Endothelial cell of umbilical vein (primary cell): ENCODE measurements at places on chromosomes 16 and 17. TPM values are rescaled to one million over a fixed set of nuclear protein-coding genes. Genes with fewer than 3 reads are reported as not detected.

DNA sequence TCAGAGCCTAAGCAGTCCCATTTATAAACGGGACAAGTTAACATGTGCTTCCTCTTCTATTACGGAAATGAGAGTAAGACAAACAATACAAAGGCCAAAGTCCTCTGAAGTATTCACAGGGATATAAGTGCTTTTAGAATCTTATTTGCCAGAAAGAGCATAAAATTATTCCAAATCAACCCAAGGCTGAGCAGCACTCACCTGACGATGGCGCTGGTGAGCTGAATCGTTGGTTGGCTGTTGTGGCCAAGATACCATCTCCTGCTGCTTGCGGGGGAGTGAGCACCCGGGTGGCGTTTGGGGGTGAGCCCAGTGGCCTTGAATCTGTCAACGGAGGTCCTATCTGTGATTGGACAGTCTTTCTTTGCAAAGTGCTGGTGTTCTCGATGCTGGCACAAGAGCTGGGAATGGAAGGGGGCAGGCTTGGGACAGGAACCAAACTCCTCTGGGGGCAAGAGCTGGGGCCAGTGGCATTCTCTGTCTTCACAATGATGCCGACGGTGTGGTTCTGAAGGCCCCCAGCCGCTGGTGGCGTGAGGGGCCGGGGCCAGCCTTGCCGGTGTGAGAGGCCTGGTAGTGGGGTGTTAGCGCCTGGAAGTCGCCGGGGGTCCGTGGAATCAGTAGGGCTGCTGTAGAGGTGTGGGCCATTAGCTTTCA lies 9.5 kb upstream of the DHRS13 start:
- H3K4me1 ChIP-seq = peaks cover 21% of the 10 kb centered on the region
- H3K27ac ChIP-seq = no peak overlapping the region
- H3K36me3 ChIP-seq = peaks cover 61% of the 10 kb centered on the region

- DNase-seq = no peak
- H3K27ac ChIP-seq = no peak overlapping the region
- H3K36me3 ChIP-seq = no peaks in the 10 kb centered on the region
- no peaks in the 10 kb centered on the region for H3K4me1 ChIP-seq
Observed at GRCh38 chr17:37322106-37322505, 53.7 kb upstream of the C17orf78 start.

- H3K4me3 ChIP-seq = no peak overlapping the region
- no peaks in the 10 kb centered on the region for H3K27me3 ChIP-seq
- peaks cover 2% of the 10 kb centered on the region for H3K4me1 ChIP-seq
- no peak for DNase-seq
Observed at GRCh38 chr17:81735264-81736102, 23.4 kb downstream of the SLC25A10 start.

DNA sequence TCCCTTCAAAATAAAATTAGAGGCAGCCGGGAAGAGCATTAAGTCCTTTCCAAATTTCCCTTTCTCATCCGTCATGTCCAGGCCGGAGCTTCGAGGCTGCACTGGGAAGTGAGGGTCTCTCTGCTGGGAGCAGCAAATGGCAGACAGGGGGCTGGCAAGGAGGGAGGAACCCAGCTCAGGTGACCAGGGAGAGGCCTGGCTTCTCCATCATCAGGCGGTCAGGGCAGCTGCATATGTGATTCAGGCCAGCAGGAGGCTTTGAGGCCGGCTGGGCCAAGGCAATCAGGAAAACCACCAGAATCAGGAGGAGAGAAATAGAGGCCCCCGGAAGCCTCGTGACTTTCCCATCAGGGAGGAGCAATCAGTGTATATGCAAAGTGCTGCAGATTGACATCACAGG lies 85.0 kb upstream of the RPL38 start:
- no peaks in the 10 kb centered on the region for H3K4me1 ChIP-seq
- H3K27me3 ChIP-seq = no peaks in the 10 kb centered on the region
- H3K27ac ChIP-seq = no peak overlapping the region
- DNase-seq = no peak
- no peak overlapping the region for H3K4me3 ChIP-seq
- no peaks in the 10 kb centered on the region for H3K36me3 ChIP-seq

DNA sequence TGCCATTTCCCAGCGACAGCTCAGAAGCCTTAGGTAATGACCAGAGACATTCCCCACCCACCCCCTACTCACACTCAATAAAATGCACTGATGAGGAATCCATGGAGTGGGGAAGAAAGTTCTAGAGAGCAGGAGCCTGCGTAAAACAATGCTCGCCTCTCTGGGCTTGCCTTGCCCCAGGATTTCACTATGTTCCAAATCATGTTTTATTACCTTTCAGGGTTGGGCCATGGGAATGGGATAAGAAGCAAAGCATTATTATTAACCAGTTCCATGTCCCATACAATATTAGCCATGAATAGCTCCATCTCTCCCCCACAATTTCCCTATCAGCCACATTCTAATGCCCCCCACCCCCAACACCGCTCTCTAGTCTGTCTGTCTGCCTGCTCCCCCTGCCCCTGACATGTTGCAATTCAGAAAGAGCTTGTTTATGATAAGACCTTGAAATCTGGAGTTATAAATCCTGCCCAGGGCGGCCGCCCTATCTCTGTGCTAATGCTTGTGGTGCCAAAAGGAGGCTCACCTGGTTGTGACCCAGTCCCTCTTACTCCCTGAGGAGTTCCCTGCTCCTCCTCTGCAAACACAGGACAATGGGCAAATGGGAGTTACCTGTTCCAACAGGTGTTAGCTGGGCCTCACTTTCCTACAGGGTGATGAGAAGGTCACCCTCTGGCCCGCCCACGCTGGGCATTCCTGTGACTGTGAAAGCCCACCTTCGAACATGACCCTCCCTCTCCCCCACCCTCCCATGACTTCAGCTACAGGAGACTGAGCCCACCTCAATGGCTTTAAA lies 28.0 kb upstream of the DDX52 start:
- H3K36me3 ChIP-seq = no peaks in the 10 kb centered on the region
- H3K27me3 ChIP-seq = peaks cover 3% of the 10 kb centered on the region
- H3K4me3 ChIP-seq = no peak overlapping the region

DNA sequence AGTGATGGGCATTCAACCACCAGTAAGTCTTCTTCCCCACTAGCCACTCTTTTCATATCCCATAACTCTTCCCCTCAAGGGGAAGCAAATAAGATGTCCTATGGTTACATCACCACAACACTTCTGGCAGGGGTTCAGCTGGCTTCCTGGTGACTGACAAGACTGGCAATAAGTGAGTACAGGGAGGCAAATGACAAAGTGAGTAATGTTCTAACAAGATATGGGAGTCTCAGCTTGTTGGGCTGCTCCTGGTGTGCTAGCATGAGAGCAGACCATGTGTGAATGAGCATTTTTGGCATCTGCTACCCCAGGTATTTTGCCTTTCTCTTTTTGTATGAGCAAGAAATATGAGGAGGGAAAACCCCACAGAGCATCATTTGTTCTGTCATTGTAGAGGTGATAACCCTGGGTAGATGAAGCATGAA lies 9.9 kb downstream of the TMIGD1 start:
- no peaks in the 10 kb centered on the region for H3K4me1 ChIP-seq
- peaks cover 2% of the 10 kb centered on the region for H3K27me3 ChIP-seq
- H3K4me3 ChIP-seq = no peak overlapping the region
- H3K27ac ChIP-seq = no peak overlapping the region
- peak; percentile 40 for DNase-seq

GRCh38 chr17:58402047-58402446 lies 15.3 kb downstream of the RNF43 start:
- H3K27ac ChIP-seq = no peak overlapping the region
- no peak overlapping the region for H3K4me3 ChIP-seq
- no peaks in the 10 kb centered on the region for H3K36me3 ChIP-seq
- no peaks in the 10 kb centered on the region for H3K4me1 ChIP-seq
- H3K27me3 ChIP-seq = peaks cover 25% of the 10 kb centered on the region
- DNase-seq = no peak

GRCh38 chr17:50114849-50115357 lies 15.1 kb downstream of the SAMD14 start:
- no peaks in the 10 kb centered on the region for H3K4me1 ChIP-seq
- H3K27ac ChIP-seq = no peak overlapping the region
- H3K36me3 ChIP-seq = peaks cover 4% of the 10 kb centered on the region
- H3K4me3 ChIP-seq = no peak overlapping the region
- DNase-seq = peak; percentile 68
- no peaks in the 10 kb centered on the region for H3K27me3 ChIP-seq

DNA sequence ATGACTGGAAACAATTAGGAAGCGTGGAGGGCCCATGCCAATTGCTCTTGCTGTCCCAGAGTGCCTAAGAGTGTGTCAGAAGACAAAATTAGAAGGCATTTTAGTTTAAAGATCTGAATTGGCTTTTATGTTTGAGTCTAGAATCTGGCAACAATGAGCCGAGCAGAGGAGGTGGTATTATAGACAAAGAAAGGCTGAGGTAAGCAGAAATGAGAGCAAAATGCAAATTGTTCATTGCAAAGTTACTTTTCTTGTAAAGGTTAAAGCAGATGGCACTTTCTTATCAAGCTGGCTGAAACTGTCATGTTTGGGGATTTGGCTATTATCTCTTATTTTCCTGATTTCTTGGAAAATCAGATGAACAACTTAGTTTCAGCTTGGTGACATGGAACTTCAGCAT lies 3.3 kb downstream of the MYL4 start:
- DNase-seq = no peak
- no peak overlapping the region for H3K27ac ChIP-seq
- no peaks in the 10 kb centered on the region for H3K36me3 ChIP-seq
- no peaks in the 10 kb centered on the region for H3K27me3 ChIP-seq

- DNase-seq = no peak
- no peak overlapping the region for H3K27ac ChIP-seq
- H3K4me1 ChIP-seq = peaks cover 2% of the 10 kb centered on the region
- no peaks in the 10 kb centered on the region for H3K36me3 ChIP-seq
- H3K4me3 ChIP-seq = no peak overlapping the region
- H3K27me3 ChIP-seq = no peaks in the 10 kb centered on the region
Observed at GRCh38 chr16:89467382-89467781, 23.0 kb downstream of the ANKRD11 start.

DNA sequence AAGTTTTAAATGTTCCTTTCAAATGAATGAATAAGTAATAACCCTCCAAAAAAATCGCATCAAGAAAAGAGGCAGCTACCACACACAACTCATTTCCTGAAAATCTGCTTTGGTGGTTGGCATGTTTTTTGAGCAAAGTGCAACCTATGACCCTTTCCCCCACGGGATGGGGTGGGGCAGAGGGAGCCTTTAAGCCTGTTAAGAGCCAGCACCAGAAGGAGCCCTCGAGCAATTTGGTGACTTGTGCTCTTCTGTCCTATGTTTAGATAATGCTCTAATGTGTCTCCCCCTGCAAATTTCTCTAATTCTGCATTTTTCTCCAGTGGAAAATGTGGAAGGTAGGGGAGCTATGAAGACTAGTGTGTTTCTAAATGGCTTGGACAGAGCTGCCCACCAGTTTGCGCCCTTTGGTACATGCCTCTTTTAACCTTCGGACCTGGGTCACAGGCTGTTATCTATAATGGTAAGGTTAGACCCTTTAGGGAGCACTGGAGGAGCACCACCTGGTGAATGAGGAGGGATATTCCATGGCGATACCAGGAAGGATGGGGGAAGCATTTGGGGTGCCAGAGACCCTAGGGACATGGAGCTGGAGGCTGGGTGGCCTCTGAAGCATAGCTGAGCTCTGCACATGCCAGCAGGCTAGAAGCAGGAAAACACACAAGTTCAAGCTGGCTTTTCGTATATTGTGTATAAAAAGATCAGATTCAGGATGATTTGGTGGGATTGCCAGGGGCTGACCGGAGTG lies 1.6 kb downstream of the PYCARD start:
- no peaks in the 10 kb centered on the region for H3K27me3 ChIP-seq
- no peak for DNase-seq
- peaks cover 5% of the 10 kb centered on the region for H3K36me3 ChIP-seq
- no peak overlapping the region for H3K4me3 ChIP-seq
- H3K27ac ChIP-seq = no peak overlapping the region
- peaks cover 4% of the 10 kb centered on the region for H3K4me1 ChIP-seq

- no peak overlapping the region for H3K27ac ChIP-seq
- no peaks in the 10 kb centered on the region for H3K27me3 ChIP-seq
- H3K4me3 ChIP-seq = no peak overlapping the region
- no peaks in the 10 kb centered on the region for H3K4me1 ChIP-seq
- DNase-seq = peak; percentile 19
- no peaks in the 10 kb centered on the region for H3K36me3 ChIP-seq
Observed at GRCh38 chr16:1102921-1103635, 7.0 kb upstream of the C1QTNF8 start.

Gene CDK3
- polyA plus RNA-seq = 8.7 and 9.7 TPM in 2 replicates

Gene TP53TG3F
- polyA plus RNA-seq = not detected in 2 replicates

Gene KLHL10
- polyA plus RNA-seq = 0.10 TPM in 1 of 2 replicates, not detected in the other

Gene TCAP
- polyA plus RNA-seq = 0.46 and 0.51 TPM in 2 replicates

Gene XAF1
- polyA plus RNA-seq = 3.8 and 6.3 TPM in 2 replicates
